ENCODE measurements at places on chromosomes 2 and 18.

DNA sequence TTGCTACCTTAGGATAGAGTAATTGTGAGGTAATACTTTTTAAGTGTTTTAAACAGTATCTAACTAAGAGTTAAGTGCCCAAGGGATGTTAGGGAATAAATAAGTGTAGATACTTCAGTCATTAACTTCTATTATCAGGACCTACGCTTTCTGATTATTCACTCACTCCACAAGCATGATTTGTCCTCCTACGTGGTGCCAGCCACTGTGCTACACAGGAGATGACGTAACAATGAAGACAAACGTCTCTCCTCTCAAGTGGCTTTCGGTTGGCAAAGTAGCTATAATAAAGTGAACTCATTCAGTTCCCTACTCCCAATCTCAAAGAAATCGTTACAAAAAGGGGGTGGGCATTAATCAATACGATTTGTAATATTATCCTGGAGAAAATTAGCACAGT lies 100.9 kb upstream of the SETBP1 start:
- no peak for DNase-seq

DNA sequence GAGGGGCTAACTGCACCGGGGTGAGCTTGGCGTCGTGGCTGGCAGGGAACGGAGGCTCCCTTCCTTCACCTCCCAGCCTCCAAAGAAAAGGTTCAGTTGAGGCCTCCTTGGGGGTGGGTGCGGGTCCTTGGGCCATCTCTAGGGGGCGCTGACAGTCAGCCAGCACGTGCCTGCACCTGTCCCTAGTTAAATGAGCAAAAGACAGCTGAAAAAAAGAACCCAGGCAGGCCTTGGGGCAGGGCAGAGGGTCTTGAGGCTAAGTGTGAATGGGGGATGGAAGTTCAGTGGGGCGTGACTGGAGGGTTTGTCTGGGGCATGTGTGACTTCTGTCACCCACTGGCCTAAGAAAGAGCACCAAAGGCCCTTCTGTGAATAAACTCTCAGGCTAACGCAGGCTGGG lies 56.4 kb downstream of the ZFP36L2 start:
- peak; percentile 46 for DNase-seq

DNA sequence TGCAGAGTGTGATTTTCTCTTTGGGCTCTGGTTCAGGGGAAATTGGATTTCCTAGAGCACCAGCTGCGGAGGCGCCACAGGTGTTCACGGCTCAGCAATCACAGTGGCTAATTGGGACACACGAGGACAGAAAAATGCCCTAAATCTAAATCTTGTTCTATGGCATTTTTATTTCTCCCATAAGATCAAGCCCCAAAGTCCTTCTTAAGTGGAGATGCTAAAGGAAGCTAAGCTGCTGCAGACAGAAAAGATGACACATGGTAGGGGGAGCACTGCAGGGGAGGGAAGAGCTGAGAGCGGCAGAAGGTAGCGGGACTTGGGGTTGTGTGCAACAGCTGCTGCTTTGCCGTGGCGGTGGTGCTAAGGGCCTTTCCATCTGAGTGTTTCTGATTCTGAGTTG lies 280.6 kb downstream of the MYT1L start:
- DNase-seq, result no peak

GRCh38 chr2:95037384-95037839 lies 11.9 kb downstream of the MAL start:
- DNase-seq, result no peak

DNA sequence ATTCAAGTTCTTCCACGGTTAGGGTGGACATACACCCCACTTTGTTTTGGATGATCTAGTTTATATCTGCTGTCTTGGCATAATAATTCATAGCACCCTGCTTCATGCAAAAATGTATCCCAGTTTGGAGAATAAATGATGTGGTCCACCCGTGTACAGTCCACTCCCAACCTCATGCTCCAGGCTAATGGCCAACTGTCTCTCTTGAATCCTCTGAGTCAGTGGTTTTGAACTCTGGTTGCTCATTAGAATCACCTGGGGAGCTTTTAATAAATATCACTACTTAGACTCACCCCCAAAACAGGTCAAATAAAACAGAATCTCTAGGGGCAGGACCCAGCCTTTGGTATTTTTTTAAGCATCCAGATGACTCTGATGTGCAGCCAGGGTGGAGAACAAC lies 78.5 kb downstream of the SDC1 start:
- no peak for DNase-seq

- no peak for DNase-seq
These were observed 19.7 kb upstream of the RIOK3 start for GRCh38 chr18:23433360-23433759.

DNA sequence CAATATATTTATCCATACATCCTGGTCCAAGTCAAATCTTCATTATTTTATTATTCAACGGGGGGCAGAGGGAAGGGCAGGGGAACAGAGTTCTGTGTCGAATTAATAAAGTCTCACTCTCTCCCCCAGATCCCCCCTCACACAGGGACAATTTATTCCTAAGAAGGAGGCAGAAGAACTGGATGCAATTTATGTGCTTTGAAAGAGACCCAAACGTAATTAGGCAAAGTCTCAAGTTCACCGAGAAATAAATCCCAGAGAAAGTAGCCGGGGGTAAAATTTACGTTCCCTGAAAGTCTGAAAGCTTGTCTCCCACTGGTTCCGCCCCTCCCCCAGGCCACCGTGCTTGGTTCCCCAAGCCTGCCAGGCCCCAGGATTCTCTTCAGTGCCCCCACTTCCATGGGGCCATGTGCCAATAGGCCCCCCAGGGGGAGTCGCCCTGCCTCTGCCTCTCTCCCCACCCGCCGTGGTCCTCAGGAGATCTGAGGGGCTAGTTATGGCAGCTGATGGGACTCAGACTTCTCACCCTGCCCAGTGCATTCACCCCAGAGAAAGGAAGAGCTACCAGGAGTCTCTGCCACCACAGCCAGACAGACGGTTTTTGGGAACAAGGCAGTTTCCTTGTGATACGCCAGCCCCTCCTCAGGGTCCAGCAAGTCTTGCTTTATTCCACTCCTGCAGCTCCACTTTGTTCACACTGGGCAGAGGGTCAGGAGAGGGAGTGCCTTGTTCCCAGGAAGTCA lies 215.5 kb downstream of the CYP26B1 start:
- DNase-seq, result no peak

- DNase-seq, result no peak
These were observed 123.2 kb downstream of the BIRC6 start for GRCh38 chr2:32479993-32480392.

DNA sequence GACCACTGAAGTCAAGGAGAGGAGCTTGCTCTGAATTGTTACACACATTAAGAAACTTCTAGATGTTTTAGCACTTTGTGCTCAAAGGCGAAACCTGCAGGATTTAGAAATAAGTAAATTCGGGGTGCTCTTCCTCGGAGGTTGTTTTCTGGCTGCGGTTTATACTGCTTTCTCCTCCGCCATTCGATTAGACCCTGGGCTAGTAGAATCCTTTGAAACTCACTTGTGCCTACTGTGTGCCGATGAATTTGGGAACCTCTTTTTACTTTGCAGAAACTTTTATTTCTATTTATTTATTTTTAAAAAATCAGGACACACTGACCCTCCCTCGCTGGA lies 3.5 kb downstream of the MEIS1 start:
- DNase-seq, result no peak

GRCh38 chr2:69157441-69157840 lies 144.5 kb downstream of the ANTXR1 start:
- no peak for DNase-seq

- no peak for DNase-seq
These were observed 220.7 kb downstream of the NYAP2 start for GRCh38 chr2:225620227-225620626.

- no peak for DNase-seq
These were observed at the start of gene C2orf72 for GRCh38 chr2:231037202-231037730. TSS of gene C2orf72 (plus strand) at chr2:231037523. CDS start at chr2:231037566, 43 bp downstream.

- DNase-seq, result no peak
These were observed 216.3 kb upstream of the ID2 start for GRCh38 chr2:8465560-8465959.

GRCh38 chr18:7020995-7021777 lies 96.4 kb downstream of the LAMA1 start:
- no peak for DNase-seq

GRCh38 chr2:217261452-217261851 lies 401.6 kb upstream of the TNP1 start:
- no peak for DNase-seq

DNA sequence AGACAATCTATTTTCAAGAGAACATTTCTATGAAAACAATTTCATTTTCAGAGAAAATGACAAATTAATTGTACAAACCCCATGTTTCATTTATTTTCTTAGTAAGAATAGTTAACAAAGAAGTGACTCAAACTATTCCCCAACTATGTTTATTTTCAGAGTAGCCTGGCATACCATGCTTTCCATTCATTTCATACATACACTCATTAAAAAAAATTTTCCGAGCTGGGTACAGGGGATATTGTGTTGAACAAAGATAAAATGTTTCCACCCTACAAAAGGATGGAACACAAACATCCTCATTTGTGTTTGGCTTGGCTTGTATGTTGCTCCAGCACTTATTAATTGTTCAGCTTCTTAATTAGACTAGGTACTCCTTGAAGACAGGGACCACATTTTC lies 331.4 kb downstream of the EXOC6B start:
- DNase-seq, result no peak

- no peak for DNase-seq
These were observed 34.2 kb downstream of the ROCK2 start for GRCh38 chr2:11310212-11310611.

GRCh38 chr2:197657562-197657961 lies 17.8 kb downstream of the RFTN2 start:
- no peak for DNase-seq

DNA sequence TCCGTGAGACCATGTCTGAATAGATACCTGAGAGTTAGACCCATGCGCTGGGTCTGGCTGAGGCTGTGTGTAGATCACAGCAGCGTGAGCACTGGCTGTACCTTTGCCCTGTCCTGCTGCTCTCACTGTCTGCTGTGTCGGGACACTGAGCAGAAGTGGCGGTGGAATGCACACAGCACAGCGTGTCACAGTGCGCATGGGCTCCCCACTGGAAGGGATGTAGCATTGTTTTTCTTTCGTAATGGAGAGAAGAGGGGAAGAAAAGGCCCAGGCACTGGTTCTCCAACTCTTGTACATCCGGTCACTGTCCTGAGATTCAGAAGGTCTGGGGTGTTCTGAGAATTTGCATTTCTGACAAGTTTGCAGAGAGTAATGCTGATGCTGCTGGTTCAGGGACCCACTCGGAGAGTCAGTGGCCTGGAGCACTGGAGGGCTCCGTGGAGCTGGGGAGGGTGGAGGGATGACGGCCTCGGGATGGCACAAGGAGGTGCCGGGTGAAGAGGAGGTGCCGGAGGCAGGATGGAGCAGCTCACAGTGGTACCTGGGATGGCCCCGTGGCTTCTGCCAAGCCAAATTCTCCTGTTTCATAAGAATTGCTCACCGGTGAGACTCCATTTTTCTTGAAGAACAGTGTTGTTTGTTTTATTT lies 252.8 kb downstream of the LDLRAD4 start:
- DNase-seq, result no peak

DNA sequence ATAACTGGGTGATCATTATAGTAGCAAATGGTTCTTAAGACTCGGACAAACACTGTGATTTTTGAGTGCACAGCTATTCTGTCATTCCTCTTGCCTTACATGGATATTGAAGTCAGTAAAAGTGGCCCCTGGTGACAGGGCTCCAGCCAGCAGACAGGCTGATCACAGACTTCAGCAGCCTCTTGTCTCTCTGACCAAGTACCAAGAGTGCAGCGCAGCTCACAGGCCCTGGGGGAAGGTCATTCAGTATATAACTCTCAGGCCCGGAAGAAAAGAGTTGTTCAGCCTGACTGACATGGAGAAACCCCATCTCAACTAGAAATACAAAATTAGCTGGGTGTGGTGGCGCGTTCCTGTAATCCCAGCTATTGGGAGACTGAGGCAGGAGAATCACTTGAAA lies 202.6 kb downstream of the HRH4 start:
- DNase-seq, result no peak

DNA sequence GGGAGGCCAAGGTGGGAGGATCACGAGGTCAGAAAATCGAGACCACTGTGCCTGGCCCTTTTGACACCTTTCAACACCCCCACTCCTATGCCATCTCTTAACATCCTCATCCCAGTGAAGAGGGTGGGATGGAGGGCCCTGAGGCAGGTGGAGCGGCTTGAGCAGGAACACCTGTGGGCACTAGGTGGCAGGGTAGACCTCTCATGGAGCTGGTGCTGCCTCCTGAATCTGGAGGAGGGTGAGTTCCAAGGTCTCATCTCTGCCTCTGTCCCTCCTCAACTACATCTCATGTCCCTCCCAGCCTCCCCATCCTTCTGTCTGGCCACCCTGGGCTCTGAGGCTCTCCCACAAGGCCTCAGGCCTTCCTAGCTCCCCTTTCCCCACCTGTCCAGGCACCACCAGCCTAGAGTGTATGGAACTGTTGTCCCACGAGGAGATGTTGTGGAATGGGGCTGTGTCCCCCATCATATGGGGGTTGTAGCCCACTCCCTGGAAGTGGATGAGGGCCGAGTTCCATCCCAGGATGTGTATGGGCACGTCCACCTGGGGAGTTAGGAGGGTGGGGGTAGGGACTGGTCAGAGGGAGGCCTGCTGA lies 17.0 kb upstream of the CRYBA2 start:
- no peak for DNase-seq

GRCh38 chr2:177241711-177242120 lies 22.8 kb downstream of the NFE2L2 start:
- DNase-seq, result no peak

DNA sequence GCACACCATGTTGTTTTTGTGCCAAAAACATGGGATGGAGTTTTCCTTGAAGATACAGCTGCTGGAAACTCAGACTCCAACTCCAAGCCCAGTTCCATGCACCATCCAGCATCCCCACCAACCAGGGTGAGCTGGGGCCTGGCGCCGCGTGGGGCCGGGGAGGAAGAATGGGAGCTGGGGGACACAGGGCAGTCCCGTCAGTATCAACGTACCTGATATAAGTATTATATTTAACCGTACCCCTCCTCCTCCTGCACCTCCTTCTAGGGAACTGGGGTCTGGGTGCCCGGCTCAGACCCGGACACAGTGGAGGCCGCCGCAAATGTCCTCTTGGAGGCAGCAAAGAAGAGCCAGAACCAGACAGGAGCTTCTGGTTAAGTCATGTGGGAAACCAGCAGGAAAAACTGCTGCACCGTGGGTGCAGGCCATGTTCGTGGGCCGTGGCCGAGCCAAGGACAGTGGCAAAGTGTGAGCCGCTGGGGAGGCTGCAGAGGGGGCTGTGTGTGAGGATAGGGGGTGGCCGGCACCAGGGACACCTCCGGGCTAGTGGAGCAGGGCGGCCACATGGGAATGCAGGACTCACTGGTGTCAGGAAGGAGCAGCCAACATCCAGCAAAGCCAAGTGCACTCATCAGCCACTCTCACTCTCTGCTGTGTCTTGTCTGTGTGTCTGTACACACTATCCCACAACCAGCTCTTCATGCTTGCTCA lies 112.6 kb downstream of the TMEM18 start:
- DNase-seq, result no peak

All from GF-D8 (cell line).